ENCODE measurements at places on chromosomes 12 and 14.

GRCh38 chr14:74620497-74620921, 8.5 kb upstream of the LTBP2 start:
- peak; percentile 98 for DNase-seq

DNA sequence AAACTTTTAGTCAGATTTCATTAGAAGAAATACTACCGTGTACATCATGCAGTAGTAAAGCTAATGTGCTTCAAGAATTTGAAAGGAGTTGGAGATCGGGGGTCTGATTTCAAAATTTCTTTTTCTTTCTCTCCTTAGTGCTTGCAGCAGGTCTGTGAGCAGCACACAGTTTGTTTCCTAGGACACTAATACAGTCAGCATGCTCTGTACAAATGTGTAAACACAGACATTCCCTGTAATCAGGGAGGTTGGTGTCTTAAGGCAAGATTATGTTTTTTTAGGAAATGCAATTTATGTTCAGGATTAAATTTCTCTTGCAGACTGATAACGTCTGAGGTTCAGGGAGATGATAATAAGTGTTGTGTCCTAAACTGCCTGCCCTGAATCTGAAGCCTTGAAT, 142.7 kb downstream of the ALX1 start:
- DNase-seq = no peak

GRCh38 chr12:65622056-65622455, 202.2 kb upstream of the HMGA2 start:
- DNase-seq = no peak

DNA sequence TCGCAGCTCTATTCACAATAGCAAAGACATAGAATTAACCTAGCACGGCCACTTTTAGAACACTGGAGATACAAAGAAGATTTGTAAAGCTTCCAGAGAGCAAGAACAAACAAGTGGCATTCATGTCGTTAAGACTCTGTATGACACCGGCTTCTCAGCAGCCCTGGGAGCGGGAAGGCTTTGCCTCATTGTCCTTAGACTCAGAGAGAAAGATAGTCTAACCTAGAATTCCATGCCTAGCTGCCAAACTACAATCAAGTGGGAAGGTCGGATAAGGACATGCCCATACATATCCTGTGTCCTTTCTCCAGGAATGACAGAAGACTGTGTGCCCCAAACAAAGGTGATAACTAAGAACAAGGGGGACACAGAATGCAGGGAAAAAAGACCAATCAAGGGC, 1038.3 kb downstream of the BCL11B start:
- no peak for DNase-seq

DNA sequence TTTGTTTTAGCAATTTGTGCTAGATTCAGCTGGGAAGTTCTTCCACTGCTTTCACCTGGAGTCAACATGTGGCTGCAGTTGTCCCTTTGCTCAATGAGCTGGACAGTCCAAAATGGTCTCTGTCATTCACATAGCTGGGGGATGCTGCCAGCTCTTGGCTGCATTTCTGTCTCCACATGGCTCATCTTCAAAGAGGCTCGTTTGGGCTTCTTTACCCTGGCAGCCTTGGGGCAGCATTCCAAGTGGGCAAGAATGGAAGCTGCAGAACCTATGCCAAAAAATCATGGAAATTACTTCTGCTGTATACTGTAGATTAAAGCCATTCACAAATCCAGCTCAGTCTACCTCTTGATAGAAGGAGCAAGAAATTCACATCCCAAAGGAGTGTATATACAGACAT, 199.1 kb downstream of the SLC5A8 start:
- DNase-seq = no peak

- no peak for DNase-seq
Measured at GRCh38 chr12:54164387-54165145, 24.2 kb downstream of the SMUG1 start.

DNA sequence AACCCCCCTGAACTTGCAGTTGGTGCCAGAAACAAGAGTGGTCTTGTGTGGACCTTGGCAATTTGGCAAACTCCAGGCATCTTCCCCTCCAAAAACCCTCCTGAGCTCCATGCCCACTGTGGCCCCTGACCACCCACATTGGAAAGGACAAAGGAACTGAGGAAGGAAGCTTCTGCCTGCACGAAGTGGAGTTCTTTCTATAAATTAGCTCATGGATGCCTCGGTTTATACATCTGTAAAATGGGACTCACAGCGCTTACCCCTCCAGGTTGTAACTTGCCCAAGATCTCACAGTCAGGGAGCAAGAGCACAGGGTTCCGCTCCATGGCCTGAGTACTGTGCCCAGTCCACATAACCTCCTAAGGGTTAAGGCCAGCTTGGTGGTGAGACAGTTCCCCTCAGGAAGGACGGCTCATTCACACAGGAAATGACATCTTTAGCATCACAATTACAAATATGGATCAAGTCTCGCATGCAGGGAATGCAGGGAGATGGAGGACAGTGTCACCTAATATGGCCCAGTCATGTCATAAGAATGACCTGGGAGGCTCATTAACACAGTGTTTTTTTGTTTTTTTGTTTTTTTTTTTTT, 66.6 kb downstream of the CLMN start:
- peak; percentile 15 for DNase-seq

DNA sequence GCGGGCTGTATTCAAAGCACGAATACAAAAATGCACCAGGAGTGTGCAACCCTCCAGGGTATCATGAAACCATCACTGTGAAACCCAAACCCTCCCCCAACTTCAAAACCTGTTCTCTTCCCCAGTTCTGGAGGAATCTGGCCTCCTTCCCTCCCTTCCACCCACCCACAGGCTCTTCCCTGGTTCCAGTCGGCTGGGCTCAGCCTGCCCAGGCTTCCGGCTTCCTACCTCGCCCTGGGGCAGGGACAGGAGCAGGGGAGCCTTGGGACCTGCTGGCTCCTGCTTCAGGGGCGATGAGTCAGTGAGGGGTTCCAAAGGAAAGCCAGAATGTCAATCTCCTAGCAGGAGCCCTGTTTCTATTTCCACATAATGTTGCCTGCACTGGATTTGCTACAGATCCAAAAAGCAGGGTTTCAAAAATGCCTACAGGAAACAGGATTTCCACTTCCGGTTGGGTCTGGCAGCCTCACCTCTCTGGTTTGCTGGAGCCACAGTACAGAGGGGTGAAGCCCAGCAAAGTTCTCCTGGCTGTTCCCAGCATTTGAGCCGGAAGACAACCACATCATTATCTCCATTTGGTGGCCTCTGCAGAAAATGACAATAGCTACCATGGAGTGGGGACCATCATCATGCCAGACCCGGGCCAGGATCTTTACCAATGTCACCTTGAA, 278.3 kb downstream of the DPF3 start:
- peak; percentile 91 for DNase-seq

- no peak for DNase-seq
Measured at GRCh38 chr12:112527501-112527900, 108.8 kb downstream of the PTPN11 start.

DNA sequence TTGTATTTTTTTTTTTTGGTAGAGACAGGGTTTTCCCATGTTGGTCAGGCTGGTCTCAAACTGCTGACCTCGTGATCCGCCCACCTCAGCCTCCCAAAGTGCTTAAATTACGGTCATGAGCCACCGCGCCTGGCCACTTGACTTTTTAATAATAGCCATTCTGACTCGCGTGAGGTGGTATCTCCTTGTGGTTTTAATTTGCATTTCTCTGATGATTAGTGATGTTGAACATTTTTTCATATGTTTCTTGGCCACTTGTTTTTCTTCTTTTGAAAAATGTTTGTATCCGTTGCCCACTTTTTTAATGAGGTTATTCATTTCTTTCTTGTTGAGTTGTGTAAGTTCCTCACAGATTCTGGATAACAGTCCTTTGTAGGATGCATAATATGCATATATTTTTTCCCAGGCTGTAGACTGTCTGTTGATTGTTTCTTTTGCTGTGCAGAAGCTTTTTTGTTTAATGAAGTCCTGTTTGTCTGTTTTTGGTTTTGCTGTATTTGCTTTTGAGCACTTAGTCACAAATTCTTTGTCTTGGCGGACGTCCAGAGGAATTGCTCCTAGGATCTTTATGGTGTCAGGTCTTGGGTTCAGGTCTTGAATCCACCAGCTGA, 10.3 kb upstream of the PGAM5 start:
- peak; percentile 64 for DNase-seq

DNA sequence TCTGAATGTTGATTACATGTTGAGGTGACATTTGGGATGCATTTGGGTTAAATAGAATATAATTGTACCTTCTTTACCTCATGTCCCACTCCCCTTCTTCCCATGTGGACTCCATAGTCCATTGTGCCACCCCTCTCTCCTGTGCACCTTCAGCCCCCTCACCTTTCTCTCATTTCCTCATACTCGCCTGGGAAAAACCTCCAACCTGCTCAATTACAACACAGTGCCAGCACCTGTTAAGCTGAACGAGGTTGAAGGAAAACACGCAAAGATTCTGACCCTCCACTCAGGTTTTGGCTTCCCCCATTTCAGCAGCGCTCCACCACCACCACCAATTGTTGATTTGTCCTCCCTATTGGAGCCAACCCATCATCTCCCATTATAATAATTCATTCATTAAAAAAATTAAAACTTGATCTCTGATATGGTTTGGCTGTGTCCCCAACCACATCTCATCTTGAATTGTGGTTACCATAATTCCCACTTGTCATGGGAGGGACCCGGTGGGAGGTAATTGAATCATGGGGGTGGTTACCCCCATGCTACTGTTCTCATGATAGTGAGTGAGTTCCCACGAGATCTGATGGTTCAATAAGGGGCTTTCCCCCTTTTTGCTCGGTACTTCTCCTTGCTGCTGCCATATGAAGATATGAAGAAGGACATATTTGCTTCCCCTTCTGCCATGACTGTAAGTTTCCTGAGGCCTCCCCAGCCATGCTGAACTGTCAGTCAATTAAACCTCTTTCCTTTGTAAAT, 33.7 kb upstream of the PPP2R5C start:
- no peak for DNase-seq

DNA sequence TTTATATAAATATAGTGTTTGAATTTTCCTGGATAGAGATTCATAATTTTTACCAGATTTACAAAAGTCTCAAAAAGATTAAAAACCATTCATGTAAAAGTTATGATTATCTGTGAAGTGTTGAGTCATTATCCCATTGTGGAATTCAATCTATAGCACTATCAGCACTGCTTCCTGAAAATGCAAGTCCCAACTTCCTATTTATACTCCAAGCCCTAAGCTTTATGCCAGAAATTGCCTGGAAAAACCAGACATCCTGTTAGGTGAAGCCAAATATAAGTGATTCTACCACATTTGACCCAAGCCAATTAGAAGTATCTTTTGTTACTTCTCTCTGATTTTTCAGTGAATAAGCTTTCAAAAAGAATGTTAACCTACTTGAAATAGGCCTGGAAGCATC, 129.1 kb downstream of the GPR135 start:
- DNase-seq = no peak

DNA sequence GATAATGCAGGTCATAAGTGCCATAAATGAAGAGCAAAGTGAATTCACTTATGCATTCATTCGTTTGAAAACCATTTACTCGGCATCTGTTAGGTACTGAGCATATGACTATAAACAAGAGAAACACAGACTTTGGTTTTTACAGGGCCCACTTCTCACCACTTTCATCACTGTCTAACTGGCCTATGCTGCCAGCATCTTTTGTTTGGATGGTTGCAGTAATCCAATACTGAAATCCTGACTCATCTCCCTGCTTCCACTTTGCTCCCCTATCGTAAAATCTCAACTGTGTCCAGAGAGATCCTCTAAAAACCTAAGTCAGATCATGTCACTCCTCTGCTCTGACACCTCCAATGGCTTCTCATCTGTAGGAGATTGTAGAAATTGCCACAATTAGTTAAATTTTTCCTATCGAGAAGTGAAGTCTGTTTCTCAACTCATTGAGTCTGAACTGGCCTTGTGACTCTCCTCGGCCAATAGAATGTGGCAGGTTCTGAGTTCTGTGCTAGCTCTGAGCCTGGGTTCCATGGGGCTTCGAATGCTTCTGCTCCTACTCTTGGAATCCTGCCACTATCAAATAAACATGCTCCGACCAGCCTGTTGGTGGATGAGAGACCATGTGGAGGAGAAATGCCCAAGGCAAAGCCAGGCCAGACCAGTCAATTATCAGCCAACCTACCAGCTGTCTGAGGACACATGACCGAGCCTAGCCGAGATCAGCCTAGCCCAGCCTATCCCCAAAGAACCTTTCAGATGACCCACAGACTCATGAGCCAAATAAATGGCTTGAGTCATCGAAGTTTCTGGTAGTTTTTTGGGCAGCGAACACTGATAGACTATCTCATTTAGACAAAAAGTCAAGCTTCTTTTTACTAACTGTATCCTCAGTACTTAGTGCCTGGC, 2.2 kb upstream of the BATF start:
- DNase-seq = peak; percentile 50

DNA sequence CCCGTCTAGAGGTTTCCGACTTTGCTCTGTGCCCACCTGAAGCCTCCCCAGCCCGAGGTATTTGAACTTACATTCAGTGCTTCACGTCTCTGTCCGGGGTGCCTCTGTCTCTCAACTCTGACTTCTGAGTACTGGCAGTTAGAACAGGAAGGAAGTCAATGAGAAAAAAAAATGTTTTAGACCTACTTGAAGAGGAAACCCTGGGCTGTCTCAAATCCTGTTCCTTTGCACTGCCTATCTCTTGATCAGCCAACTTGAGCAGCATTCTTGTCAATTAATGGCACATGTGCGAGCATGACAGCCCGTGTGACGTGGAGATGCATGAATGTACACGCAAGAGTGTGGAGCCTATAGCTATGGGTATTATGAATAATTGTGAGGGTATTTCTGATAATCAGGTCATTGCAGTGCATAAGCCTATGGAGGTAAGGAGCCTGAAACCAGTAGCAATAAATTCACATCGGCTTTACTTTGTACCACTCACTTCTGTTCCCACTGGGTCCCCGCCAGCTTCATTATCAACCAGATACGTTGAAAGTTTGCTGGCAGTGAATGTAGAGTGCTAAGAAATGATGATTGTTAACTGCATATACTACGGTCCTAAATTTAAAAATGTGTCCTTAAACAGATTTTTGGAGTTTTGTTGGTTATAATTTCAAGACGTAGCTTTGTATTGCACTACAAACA, at the start of gene ARHGDIB:
Gene ARHGDIB (minus strand): TSS at position 136 of the 687 bp plus-strand sequence. CDS start 10,889 bp downstream, outside the sequence.
- peak; percentile 47 for DNase-seq

- no peak for DNase-seq
Measured at GRCh38 chr12:108400056-108400455, 60.9 kb upstream of the CMKLR1 start.

- no peak for DNase-seq
Measured at GRCh38 chr14:69701291-69701690, 65.7 kb upstream of the SRSF5 start.

DNA sequence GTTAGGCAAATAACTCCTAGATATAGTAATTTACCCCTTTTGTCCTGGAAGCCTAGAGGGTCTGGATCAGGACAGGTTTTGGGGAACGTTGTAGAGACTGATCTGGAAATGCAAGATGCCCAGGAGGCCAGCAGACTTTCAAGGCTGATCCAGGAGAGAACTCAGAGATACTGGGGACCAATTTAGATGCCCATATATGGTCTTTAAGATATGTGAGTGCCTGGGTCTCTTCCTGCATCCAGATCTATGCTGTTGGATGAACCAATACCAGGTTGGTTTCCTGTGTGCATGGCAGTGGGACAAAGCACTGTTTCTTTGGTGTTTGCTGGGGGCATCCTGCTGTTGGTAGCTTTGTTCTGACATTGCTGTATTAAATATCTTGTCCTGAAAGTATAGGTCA, 5.4 kb downstream of the ERG28 start:
- DNase-seq = no peak

- no peak for DNase-seq
Measured at GRCh38 chr12:108759924-108760323, 28.6 kb upstream of the CORO1C start.

- no peak for DNase-seq
Measured at GRCh38 chr12:118101051-118101450, 2.8 kb downstream of the VSIG10 start.

Measured in EL (cell line).